AG04449 (cell line): ENCODE measurements at places on chromosomes 1 and 21.

GRCh38 chr1:1157914-1158710, 15.6 kb upstream of the TTLL10 start:
- no peak for DNase-seq

DNA sequence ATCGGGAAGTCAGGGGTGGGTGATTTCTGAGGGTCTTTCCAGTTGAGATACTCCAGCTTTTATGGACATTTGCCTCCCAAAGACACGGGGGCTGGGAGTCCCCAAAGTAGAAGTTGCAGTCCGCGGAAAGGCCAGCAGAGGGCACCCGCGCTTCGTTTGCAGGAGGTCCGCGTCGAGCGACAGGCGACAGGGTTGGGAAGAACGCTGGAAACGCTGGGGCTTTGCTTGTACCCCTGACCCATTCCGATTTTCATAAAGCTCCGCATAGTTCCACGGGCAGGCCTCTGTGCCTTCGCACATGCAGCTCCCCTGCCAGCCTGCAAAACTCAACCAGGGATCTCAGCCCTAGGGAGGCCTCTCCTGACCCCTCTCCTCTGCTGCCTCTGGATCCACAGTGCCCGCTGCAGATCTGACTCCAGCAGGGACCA, 44.2 kb upstream of the LAPTM5 start:
- no peak for DNase-seq

DNA sequence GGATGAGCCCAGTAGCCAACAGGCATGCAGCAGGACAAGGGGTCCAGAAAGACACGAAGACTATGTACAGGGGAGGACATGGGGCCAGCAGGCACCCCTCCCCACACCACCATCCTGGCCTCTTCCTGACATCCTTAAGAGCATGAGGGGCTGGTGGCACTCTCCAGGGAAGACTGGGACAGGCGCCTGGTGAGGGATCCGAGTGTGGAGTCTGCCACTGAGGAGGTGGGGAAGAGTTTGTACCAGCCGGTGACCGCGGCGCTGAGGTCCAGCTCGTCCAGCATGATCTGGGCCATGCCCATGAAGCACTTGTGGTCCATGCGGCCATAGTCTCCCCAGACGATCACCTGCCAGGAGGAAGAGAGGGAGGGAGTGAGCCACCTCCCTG, 39.1 kb downstream of the RIMS3 start:
- DNase-seq, result no peak

DNA sequence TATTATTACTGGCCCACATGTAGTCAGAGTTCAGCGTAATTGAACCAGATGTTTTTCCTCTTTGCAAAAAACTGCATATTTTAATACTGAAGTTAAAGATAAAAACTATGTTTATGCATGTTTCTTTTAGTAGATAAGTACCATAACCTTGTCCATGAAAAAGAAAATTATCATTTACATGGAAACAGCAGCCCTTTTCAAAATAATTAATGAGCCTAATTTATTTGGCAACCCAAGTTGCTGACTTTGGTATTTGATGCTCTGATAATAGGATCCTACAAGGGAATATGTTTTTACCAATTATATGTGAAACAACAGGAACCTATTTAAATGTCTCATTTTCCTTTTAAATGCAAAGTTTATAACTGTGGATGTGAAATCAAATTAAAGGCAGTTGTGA, 281.3 kb upstream of the C1orf105 start:
- DNase-seq, result no peak

DNA sequence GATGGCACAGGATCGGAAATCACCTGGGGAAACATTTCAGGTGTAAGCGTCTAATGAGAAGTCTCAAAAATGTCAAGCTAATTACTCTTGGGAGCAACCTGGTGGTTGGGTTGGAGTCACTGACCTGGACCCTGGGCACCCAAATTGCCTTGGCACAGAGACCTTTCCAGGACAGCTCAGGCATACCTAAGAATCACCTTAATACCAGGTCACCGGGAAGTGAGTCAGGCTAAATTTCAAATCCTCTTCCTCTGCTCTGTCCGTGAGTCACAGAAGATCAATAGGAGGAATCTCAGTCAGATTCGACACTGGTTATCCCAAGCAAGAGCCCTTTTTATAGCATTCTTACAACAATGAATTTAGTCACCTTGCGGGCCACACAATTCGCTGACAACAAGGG, 179.6 kb upstream of the CAMK1G start:
- no peak for DNase-seq

GRCh38 chr1:244552336-244552735, 91.3 kb downstream of the CATSPERE start:
- no peak for DNase-seq

DNA sequence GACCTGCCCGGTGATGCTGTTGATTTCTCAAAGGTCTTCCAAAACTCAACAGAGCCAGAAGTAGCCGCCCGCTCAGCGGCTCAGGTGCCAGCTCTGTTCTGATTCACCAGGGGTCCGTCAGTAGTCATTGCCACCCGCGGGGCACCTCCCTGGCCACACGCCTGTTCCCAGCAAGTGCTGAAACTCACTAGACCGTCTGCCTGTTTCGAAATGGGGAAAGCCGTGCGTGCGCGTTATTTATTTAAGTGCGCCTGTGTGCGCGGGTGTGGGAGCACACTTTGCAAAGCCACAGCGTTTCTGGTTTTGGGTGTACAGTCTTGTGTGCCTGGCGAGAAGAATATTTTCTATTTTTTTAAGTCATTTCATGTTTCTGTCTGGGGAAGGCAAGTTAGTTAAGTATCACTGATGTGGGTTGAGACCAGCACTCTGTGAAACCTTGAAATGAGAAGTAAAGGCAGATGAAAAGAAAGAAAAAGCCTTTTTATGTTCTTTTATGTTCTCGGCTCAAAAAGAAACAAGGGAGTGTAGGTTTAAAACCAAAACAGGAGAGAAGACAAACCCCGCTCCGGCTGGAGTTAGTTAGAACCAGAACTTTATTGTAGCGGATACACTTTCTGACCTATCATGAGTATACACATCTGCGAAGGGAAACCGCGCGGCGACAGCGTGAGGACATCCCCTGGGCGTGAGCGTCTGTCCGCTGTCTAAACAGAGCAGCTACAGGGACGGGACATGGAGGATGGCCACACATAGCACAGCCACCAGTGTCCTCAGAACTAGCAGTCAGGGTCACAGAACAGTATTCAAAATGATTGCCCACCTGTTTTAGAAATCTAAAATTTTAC, 77.1 kb downstream of the PIK3CD start:
- DNase-seq, result no peak

DNA sequence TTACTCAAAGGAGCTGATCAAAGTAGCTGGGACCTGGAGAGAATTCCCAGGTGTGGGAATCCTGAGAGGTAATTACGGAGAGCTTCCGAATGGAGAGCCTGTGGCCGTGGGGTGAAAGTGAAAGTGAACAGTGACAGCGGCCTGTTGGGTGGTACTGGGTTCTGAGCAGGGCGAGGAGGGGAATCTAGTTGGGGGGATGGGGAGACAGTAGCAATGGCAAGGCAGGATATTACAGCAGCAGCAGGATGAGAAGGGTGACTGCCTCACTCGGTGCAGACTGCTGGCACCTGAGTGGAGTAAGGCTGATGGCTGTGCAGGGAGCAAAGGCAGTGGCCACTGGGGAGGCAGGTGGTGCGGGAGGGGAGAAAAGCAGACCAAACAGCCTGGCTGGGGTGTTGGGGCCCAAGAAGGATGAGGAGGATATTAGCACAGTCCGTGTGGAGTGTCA, 70.3 kb upstream of the PRDX6 start:
- DNase-seq, result no peak

DNA sequence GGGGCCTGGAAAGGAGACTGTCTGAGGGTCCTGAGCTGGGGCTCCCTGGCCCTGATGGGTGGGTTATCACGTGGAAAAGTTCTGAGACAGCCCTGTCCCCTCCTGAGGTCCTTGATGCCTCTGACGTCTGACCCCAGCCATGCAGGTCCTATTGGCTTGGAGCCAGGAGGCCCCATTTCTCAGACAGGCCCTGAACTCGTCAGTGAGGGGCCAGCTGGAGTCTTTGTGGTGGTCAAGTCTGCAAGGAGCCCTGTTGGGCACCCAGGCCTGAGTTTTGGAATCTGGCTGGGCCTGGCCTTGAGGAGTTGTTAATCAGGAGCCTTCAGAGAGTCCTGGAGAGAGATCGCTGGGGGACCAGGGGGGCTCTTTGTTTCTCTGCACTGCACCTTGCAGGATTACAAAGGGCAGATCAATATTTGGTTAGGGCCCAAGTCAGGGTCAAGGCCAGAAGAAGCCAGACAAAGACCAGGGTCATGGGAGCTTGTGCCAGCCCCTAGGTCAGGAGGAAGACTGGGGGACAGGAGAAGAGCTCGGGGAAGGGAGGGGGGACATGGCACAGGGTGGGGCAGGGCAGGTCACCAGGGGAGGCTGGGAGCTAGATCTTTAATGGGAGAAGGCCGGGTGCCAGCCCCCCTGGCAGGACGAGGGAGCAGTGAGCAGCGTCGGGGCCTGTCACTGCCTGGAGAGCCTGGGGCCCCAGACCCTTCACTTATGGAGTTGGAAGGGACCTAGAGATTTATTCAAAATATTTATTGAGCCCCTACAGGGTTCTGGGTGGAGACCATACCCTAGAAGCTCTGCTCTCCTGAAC, 83.2 kb downstream of the PTPRU start:
- DNase-seq, result no peak

- DNase-seq, result no peak
Measured at GRCh38 chr1:180610556-180611015, 21.2 kb upstream of the XPR1 start.

DNA sequence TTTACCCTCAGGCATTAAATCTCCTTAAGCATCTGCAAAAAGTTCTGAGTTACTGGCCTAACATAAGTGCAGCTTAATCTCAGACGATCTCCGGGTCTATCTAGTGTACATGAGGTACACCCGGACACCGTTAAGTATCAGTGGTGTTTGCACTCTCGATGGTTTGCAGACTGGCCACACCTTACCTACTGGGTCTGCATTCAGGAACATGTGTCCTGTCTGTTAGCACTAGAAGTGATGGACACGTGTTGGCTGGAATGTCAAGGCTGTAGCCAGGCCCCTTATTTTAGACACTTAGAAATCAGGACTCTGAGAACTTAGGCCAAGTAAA, 783 bp upstream of the AGL start:
- no peak for DNase-seq

DNA sequence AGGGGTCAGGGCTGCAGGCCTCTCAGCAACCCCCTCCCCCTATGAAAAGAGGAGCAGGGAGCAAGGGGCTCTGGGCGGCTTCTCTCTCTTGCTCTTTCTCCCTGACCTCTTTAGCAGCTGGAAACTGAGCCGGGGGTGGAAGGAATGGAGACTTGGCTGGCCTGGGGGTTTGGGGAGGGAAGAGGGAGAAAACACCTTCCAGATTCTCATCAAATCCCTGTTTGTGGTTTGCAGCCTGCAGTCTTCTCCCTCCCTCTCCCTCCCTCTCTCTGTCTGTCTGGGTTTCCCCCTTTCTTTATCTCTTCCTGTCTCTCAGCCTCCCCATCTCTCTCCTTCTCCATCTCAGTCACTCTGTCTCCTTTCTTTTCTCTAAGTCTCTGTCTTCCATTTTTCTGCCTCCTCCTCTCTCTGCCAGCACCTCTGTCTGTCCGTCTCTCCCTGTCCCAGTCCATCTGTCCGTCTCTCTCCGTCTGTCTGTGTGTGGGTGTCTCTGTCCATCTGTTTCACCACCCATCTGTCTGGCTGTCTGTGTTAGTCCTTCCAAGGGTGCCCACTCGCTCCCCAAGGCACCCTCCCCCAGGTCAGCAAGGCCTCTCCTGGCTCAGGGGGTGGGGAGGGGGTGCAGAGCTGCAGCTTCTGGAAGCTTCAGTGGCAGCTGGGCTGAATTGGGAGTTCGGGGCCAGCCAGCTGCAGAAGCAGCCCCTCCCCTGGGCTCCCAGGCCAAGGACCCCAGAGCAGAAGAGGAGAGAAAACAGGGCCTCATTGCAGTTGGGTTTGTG, 6.2 kb downstream of the AHDC1 start:
- no peak for DNase-seq

DNA sequence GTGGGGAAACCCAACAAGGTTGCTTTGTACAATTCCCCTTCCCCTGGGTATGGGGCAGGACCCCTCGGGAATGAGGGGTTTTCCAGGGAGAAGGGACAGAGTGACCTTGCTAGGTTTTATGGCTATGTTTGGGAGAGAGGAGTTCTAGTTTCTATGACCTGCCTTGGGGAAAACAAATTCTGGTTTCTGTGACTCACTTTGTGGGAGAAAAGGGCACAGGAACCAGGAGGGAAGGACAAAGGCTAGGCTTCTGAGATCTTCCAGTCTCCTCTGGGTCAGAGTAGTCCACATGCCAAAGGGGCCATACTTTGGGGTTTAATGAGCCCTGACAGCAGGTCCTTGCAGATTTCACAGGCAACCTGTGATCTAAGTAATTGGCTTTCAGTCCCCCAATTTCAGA, 5.5 kb upstream of the PTGER3 start:
- DNase-seq, result no peak

DNA sequence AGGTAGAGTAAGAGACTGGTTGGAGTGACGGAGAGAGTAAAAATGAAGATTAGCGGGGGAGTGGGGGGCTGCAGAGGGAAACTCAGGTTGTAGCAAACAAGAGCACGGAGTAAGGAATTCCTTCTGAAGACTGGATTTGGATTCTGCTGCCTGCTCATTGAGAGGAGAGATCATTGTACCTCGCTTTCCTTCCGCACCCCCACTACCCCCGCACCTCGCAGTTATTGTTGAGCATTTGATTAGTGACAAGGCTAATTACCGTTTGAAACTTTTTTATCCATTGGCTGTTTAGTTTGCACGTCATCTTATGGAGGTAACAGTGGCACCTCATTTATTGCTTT, 463 bp downstream of the PRPF3 start:
- no peak for DNase-seq

GRCh38 chr1:246398126-246398813, 108.8 kb downstream of the SMYD3 start:
- DNase-seq, result no peak

DNA sequence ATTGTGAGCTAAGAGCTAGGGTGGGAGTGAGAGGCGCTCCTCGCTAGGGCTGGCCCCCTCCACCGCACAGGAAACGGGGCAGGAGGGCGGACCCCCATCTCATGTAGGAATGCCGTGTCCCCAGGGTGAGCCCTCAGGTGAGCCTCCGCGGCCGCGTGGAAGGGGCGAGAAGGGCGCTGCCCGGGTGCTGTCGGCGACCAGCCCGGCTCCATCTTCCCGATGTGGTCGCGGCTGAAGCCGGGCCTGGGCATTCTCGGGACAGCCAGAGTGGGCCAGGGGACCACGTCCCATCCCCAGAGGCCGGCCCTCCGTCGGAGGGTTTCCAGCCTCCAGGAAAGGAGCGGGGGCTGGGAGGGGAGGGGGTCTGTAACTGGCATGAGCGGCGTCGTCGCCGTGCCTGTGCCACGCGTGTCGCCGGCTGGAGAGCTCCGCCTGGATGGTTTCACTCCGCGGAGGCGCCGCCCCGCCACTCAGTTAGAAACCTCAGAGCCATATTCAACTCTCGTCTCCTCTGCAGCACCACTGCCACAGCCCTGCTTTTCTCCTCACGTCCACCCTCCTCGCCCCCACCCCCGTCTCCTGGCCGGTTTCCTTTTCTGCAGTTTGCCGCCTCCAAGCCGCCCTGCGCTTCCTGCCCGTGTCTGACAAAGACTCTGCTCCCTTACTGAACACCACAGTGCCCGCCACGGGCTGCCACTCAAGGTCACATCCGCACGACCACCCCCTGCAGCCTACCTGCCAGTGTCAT, at the start of gene TMEM269:
TSS of gene TMEM269 (plus strand) at position 46 of the 748 bp plus-strand sequence. CDS start 4,903 bp downstream, outside the sequence.
- DNase-seq, result no peak

- no peak for DNase-seq
Measured at GRCh38 chr1:3162322-3162882, 93.4 kb downstream of the PRDM16 start.
